ENCODE measurements at places on chromosomes 4 and X.

DNA sequence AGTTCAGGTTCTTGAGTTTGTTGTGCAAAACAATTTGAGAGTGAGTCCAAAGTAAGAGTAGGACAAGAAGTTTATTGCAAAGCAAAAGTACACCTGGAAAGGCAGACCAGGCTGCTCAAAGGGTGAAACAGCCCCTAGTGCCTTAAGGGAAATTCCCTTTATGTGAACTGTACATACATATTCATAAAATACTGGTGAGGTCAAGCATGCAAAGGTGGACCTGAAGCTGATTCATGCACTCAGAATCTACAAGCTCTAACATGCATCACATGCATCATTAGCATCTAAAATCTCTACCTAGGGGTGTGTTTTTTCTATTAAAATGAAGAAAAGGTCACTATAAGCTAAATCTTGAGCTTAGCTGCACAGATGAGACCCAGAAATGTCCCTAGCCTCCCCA, 266.9 kb downstream of the SPATA18 start:
- no peak for DNase-seq

DNA sequence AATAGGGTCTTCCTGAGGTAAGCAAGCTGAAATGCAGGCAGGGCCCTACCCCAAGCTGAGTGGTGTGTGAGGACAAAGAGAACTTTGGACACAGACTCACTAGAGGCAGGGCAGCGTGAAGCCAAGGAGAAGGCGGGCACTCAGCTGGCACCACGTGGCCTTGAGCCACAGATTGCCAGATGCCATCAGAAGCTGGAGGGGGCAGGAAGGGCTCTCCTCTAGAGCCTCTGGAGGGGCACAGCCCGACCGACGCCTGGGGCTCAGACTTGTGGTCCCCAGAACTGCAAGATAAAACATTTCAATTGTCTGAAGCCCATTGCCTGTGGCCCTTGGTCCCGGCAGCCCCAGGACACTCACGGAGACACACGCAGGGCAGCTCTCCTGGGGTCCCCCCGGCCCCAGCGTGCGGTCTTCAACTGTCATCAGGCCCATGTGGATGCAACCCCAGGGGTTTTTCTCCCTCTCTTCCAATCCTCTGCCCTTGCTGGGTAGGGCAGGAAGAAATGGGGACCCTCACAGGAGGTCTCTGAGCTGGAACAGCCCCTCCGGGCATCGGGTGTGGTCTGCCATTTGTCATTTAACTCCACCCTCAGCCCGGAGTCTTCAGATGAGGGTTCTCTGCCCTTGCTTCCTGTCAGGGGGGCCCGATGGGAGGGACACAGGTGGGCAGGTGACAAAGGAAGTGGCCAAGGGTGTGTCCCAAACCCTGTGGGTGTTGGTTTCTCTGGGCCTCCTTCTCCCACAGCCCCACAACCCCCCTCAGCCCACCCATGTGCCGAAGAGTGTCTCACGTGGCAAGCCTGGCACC, 22.2 kb downstream of the HMX1 start:
- DNase-seq = no peak

DNA sequence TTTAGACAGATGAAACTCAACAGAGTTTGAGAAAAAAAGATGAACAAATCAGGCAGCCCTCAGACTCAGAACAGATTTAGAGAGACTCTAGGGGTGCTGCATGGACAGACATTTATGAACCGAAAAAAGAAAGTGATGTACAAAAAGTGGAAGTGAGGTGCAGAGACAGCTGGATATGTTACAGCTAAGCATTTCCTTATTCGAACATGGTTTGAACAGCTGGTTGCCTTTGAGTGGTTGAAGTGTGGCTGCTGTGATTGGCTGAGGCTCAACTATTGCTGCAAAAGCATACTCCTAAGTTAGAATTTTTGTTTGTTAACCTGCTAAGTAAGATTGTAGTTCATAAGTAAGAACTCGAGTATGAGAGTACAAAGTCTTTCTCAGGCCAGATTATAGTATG, 331.5 kb upstream of the PABPC4L start:
- DNase-seq = no peak

- no peak for DNase-seq
These were observed 12.7 kb upstream of the GTPBP6 start for GRCh38 chrX:331151-331824.

DNA sequence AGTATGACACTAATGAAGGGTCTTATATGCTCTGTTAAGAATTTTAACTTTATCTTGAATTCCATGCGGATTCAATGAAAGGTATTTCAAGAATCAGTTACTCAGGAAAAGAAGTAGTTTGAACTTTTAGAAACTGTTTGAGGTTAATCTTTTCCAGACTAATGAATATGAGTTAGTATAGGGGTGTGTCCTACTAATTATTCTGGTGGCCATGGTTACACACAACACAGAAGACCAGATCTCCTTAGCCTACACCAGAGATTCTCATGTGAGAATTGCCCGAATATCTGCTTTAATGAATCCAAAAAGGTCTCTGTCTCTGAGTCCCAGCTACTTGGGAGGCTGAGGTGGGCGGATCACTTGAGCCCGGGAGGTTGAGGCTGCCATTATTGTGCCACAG, 100.4 kb downstream of the MMRN1 start:
- no peak for DNase-seq

- DNase-seq = no peak
These were observed 30.2 kb downstream of the OFD1 start for GRCh38 chrX:13764765-13765164.

- no peak for DNase-seq
These were observed 53.5 kb upstream of the SPANXN3 start for GRCh38 chrX:143570782-143571181.

DNA sequence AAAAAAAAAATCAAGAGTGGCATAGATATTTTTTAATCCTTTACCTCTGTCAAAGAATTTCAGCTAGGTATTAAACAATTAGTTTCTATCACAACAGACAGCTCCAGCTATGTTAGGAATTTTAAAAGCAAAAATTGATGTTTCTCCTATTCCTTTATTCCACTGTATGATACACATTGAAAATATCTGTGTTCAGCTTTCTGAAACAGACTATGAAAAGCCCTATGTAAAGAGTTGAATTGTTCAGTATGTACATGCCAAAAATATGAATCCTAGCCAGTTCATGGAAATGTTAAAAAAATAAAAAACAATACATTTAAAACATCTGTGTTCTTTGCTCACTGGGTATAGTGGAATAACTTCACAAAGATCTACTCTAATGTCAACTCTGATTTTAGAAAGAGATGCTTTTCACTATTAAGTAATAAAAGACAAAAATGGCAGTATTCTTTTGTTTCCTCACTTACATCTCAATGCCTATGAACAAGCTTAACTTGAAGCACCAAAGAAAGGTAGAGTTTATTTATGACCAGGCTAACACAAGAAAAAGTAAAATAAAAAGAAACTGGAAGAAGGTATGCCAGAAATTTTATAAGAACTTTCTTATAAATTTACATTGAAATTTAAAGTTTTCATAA, 32.1 kb downstream of the FBXW7 start:
- no peak for DNase-seq

DNA sequence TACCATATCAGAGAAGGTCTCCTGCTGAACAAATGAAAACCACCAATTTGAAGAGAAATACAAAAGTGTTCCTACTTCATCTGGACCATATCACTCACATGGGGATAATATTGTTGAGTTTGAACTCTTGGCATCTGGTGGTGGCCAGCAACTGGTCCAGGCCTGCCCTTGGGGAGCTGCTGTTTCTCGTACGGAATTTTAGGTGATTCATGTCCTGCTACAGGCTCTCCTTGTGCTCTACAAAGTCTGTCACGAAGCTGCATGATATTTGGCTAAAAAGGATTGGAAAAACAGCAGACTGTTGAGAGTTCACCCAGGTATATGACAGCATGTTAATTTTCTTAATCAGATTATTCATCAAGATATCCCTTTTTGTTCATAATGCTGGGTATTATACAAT, 42.2 kb downstream of the SEC31A start:
- no peak for DNase-seq

DNA sequence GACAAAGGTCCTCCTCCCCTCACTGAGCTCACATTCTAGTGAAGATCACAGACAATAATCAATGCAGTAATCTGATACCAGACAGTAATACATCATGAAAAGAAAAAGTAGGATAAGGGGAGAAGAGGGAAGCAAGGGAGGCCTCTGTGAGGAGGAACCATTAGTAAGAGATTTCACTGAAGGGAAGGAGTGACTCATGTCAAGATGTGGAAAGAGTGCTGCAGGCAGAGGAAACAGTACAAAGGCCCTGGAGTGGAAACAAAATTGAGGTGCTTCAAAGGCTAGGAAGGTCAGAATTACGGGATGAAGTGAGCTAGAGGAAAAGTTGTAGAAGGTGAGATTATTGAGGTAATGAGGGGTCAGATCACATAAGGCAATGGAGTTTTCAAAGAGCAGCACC, 38.1 kb downstream of the LAMTOR3 start:
- no peak for DNase-seq

DNA sequence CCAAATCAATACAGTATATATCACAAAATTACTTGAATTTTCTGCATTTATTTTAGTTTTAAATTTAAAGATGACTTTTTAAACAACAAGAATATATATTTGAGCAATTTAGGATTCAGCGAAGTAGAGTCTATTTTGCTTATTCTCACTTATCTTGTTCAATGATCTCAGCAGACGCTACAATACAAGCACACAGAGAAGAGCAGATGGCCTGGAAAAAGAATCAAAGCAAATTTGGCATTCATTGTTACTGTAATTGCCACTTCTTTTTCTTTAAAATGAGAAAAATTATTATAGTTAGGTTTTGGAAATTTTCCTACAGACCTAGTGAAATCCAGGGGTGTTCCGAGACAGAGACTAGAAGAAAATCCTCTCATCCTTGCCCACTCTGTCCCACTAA, 57.5 kb downstream of the NPY1R start:
- DNase-seq = no peak

DNA sequence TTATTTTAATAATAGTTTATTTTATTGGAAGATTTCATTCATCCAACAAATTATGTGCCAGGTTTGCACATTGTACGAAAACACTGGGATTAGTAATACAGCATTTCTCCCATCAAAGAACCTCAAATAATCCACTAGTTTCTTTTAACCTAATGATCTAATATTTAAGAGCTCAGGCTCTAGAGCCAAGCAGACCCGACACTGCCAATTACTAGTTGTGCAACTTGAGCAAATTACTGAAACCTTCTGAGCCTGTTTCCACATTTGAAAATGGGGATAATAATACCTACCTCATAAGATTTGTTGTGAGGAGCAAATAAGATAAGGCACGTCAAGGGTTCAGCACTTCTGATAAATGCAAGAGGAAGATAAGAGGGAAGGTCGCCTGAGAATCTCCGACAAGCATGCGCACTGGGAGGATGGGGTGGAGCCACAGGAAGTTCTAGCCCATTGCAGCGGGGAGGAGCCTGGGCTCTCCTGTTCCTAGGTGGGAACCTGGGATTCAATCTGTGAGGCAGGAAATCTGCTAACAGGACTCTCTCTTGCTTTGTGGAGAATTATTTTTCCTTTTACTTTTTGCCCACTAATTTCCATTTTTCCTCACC, 141.5 kb upstream of the SMAD1 start:
- no peak for DNase-seq

DNA sequence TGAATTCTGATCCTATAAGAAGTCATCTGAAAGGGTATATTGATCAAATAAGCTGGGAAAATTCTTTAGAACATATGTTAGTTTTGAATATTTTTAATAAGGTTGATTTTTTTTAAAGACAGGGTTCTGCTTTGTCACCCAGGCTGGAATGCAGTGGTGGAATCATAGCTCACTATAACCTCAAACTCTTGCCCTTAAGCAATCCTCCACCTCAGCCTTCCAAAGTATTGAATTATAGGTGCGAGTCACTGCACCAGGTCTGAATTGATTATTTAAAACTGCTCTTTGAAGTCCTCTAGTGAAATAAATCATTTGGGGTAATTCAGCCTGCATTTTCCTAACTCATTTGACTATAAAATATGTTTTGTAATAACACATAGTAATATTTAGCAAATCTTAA, 812.3 kb downstream of the PDHA2 start:
- DNase-seq = no peak

GRCh38 chr4:35942092-35942491, 302.2 kb downstream of the ARAP2 start:
- DNase-seq = no peak

DNA sequence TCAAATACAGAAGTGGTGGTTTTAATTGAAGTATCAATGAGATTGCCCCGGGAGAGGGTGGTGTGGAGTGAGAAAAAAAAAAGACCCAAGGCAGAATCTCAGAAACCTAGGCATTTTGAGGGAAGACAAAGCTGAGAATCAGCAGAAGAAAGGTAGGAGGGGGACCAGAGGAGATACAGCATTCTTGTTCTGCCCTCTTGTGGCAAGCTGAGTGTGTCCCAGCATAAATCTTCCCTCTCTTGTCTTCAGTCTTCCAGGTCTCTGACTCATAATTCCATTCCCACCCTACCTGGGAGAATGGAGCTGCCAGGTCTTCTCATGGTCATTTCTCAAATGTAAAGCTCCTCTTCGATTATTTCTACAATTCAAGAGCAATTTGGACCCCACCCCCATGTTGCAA, 32.7 kb upstream of the MAGED1 start:
- DNase-seq = no peak

DNA sequence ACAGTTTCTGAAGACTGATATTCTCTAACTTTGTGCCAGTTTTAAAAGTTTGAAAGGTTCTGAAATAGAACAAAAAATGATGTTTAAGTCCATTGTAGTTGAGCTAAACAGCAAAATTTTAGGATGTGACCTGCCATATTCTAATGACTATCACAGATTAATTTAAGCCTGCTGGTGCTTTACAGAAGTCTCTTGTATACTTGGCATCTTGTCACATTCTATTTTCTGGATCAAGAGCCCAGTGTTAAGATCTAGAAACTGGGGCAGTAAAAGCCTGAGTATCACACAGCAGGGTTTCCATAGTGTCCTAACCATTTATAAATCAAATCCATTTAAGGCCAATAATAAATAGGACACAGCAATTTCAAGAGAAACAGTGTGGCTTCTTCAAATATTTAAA, 12.4 kb downstream of the FSTL5 start:
- no peak for DNase-seq

DNA sequence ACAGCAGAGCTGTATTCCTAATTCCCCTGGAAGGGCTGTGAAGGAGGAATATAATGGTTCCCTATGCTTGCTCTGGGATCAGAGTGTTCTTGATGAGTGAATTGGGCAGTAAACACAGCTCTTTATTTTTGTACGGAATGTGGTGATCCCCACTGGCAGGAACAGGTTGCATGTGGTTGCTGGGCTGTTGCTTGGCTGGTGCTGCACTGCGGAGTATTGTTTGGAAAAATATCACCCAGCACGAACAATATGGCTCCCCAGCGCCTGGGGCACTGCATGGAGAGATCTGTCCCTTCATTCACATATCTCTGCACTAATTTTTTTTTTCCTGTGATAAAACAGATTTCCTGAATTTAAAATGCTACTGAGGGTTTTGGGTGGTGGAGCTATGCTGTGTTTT, 119.7 kb downstream of the MGST2 start:
- DNase-seq = no peak

DNA sequence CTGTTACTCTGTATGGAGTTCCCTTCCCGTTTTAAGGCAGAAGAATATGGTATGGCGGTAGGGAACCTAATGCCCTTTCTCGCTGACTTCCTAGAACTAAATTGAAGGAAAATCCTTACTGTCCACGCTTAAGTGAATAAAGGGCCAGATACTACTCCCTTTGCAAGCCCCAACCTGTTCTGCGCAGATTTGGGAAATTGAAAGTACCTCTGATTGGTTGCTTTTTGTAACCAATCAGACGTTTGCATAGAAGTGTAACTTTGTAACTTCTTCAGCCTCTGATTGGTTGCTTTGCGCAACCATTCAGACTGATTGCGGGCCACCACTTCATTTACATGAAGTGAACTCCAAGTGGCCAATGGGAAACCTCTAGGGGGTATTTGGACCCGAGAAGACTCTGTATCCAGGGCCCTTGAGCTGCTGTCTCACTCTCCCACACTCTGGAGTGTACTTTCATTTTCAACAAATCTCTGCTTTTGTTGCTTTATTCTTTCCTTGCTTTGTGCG, 1.2 kb upstream of the TMEM33 start:
- no peak for DNase-seq

All from vagina (tissue), 2 donors.